Pancreas (tissue), 10 donors: ENCODE measurements at places on chromosomes 2 and 18. TPM values are rescaled to one million over a fixed set of nuclear protein-coding genes. Genes with fewer than 3 reads are reported as not detected.
A peak's percentile ranks its signal among the peaks of the same experiment; 100 is the strongest.

DNA sequence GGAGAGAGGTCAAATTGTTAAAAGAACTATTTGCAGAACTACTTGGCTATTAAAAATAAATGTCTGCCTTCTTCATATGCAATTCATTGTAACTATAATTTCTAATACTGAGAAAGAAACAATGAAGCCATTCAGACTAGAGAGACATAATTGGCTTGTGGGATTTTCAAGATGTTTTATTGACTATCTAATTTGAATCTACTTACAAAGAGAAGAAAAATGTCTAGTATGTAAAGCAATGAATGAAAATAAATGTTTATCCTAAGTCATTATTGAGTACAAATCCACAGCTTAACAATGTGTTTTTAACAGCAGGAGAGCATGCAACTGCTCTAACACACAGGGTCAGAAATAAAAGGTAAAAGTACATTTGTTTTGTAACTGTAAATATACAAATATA is 19.2 kb downstream of the RMP24 start:
- no peaks in the 10 kb centered on the region for H3K27me3 ChIP-seq
- no peak overlapping the region for H3K27ac ChIP-seq
- H3K36me3 ChIP-seq: no peaks in the 10 kb centered on the region
- no peak overlapping the region for H3K4me3 ChIP-seq
- no peaks in the 10 kb centered on the region for H3K4me1 ChIP-seq

GRCh38 chr2:62459672-62460071 is 46.3 kb downstream of the TMEM17 start:
- no peak for DNase-seq
- no peaks in the 10 kb centered on the region for H3K36me3 ChIP-seq
- peaks cover 8% of the 10 kb centered on the region for H3K4me1 ChIP-seq
- no peak overlapping the region for H3K27ac ChIP-seq
- no peaks in the 10 kb centered on the region for H3K27me3 ChIP-seq
- no peak overlapping the region for H3K4me3 ChIP-seq

GRCh38 chr2:154532763-154533162 is 165.7 kb upstream of the KCNJ3 start:
- H3K27ac ChIP-seq: no peak overlapping the region
- H3K36me3 ChIP-seq: no peaks in the 10 kb centered on the region
- no peaks in the 10 kb centered on the region for H3K4me1 ChIP-seq
- no peak for DNase-seq

- no peaks in the 10 kb centered on the region for H3K36me3 ChIP-seq
- no peaks in the 10 kb centered on the region for H3K4me1 ChIP-seq
- peaks cover 3% of the 10 kb centered on the region for H3K27me3 ChIP-seq
- no peak overlapping the region for H3K4me3 ChIP-seq
- no peak for DNase-seq
Observed at GRCh38 chr18:3748086-3748485, 298.1 kb downstream of the TGIF1 start.

DNA sequence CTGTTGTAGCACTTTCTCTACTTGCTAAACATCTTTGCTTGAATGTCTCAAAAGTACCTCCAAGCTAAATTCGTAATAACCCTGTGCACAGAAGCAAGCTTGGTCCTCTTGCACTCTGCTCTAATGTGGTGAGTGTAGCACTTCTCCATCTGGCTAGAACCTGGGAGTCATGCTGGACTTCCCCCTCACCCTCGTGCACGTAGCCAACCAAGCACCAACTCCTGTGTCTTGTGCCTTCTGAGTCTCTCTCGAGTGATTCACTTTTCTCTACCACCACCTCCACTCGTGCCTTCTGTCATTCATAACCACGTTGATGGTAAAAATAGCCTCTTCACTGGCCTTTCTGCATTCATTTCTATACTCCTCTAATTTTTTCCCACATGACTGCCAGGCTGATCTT is 91.9 kb upstream of the KCNE4 start:
- no peaks in the 10 kb centered on the region for H3K4me1 ChIP-seq
- DNase-seq: no peak
- no peak overlapping the region for H3K27ac ChIP-seq
- H3K27me3 ChIP-seq: no peaks in the 10 kb centered on the region

The PDE1A gene
- 1.3 TPM for total RNA-seq

DNA sequence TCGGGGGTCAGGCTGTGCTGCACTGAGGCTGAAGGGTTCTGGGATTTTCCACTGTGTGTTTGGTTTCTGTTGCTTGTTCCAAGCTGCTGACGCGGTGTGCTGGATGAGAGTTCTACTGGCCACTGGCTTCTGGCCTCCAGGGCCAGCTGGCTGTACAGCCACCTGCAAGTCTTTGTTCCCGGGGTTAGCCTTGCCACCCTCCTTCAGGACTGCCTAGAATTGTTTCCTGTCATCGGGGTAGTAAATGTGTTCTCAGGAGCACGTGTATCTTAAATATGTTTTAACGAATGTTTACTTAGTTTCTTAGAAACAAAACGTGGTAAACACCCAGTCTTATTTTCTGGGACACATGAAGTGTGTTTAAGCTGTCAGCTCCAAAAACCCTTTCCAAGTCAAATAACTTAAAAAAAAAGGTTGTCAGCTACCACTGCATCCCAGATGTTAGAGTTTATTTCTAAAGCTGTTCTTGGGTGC is 231.2 kb downstream of the AGAP1 start:
- no peak overlapping the region for H3K4me3 ChIP-seq
- peaks cover 5% of the 10 kb centered on the region for H3K4me1 ChIP-seq
- no peaks in the 10 kb centered on the region for H3K36me3 ChIP-seq
- peak overlapping the region; percentile 23 for H3K27ac ChIP-seq
- peak; percentile 67 for DNase-seq

The IL37 gene
- total RNA-seq: not detected

- no peak for DNase-seq
- peaks cover 6% of the 10 kb centered on the region for H3K4me1 ChIP-seq
- no peaks in the 10 kb centered on the region for H3K36me3 ChIP-seq
- no peaks in the 10 kb centered on the region for H3K27me3 ChIP-seq
- H3K4me3 ChIP-seq: no peak overlapping the region
Observed at GRCh38 chr2:197867624-197868023, 63.2 kb downstream of the PLCL1 start.

DNA sequence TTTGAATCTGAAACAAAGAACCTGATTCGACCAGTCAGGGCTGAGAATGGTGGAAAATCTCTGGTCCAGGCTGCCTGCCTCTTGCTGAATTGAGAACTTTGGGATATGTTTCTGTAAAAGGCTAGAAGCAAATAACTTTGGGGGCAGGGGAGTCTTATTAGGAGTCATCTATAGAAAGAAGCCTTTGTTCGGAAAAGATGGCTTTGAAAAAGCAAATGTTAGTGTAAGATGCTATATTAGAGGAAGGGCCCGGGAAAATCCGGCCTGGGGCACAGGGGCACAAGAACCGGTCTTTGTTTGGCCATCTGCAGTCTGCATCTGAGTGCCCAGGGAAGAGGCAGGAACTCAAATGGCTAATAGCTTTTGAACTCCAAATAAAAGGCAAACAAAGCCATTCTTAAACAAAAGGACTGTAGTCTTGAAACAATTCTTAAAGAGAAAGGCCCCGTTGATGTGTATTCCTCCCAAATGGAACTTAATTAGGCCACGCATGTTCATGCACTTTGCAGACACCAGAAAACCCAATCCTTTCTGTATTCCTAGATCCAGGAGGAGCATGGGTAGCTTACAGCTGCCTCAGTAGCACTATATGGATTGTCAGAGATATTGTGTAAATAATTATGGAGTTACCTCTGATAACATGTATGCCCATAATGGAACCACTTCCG is 180.0 kb upstream of the ARL4C start:
- DNase-seq: no peak
- no peak overlapping the region for H3K27ac ChIP-seq
- H3K4me1 ChIP-seq: peaks cover 6% of the 10 kb centered on the region
- H3K36me3 ChIP-seq: no peaks in the 10 kb centered on the region
- no peak overlapping the region for H3K4me3 ChIP-seq

GRCh38 chr2:140734992-140735391 is 1395.8 kb downstream of the LRP1B start:
- H3K27me3 ChIP-seq: no peaks in the 10 kb centered on the region
- H3K27ac ChIP-seq: no peak overlapping the region
- H3K4me3 ChIP-seq: no peak overlapping the region
- no peaks in the 10 kb centered on the region for H3K36me3 ChIP-seq
- H3K4me1 ChIP-seq: no peaks in the 10 kb centered on the region
- DNase-seq: no peak

DNA sequence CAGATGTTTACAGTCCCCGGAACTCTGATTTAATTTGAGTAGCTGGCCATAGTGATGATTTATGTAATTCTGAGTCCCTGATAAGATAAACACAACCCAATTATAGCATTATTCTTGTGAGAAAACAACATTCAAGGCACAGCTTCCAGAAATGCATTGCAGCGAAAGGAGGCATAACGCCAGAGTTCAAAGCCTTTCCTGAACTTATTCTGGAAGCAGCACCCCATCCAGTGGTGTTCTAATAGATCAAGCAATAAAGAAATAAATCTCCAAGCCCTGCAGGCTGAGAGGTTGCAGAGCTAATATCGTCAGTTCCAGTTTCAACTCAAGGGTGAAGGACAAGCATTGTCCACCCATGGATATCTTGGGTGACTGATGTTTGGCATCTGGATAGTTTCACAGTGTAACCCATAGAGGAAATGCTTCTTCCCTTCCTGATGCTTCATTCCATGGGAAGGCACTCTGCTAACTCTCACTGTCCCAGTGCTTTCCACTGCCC is 18.8 kb downstream of the CDH2 start:
- no peak overlapping the region for H3K27ac ChIP-seq
- no peaks in the 10 kb centered on the region for H3K4me1 ChIP-seq
- H3K4me3 ChIP-seq: no peak overlapping the region
- DNase-seq: no peak

DNA sequence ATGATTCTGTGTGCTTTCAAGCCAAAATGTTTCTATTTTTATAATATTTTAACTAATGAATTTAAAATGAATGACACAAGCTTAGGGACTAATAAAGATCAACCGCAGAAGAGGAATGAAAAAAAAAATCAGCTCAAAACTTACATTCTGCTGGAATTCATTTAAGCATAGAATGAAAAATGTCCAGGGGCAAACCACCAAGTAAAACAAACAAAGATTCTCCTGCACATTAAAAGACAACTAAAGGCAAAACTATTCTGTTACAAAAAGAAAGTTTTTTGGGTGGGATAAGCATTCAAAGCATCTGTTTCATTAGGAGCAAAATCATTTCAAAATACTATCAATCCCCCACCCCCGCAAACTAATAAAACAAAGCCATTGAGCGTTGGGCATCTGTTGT is 99.3 kb upstream of the SOX11 start:
- H3K36me3 ChIP-seq: no peaks in the 10 kb centered on the region
- no peak overlapping the region for H3K4me3 ChIP-seq
- no peak for DNase-seq
- H3K4me1 ChIP-seq: no peaks in the 10 kb centered on the region

GRCh38 chr18:33184175-33184574 is 256.3 kb downstream of the CCDC178 start:
- no peak for DNase-seq
- H3K36me3 ChIP-seq: no peaks in the 10 kb centered on the region
- H3K4me1 ChIP-seq: no peaks in the 10 kb centered on the region
- H3K27ac ChIP-seq: no peak overlapping the region

The LOXL3 gene
- 0.35 TPM for total RNA-seq

DNA sequence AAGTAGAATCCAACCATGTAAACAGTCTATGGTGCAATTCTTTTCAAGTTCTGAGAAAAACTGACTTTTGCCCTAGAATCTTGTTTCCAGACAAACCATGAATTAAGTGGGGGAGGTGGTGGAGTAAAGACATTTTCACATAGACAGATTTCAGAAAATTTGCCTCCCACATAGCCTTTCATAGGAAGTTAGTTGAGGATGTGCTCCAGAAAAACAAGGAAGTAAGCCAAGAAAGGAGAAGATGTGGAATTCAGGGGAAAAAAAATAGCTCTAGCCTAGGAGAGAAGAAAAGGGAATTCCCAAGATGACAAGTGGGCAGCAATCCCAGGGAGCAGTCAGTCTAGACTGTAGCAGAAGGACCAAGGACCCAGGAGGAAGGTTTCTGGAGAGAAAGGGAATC is 17.4 kb downstream of the RUFY4 start:
- no peaks in the 10 kb centered on the region for H3K4me1 ChIP-seq
- no peaks in the 10 kb centered on the region for H3K27me3 ChIP-seq
- no peak for DNase-seq
- no peak overlapping the region for H3K4me3 ChIP-seq

The ERICH2 gene
- total RNA-seq: 0.72 TPM

- H3K4me1 ChIP-seq: no peaks in the 10 kb centered on the region
- H3K36me3 ChIP-seq: no peaks in the 10 kb centered on the region
- no peak overlapping the region for H3K27ac ChIP-seq
- no peak overlapping the region for H3K4me3 ChIP-seq
- DNase-seq: no peak
- H3K27me3 ChIP-seq: no peaks in the 10 kb centered on the region
Observed at GRCh38 chr2:133780099-133780996, 212.1 kb upstream of the NCKAP5 start.

DNA sequence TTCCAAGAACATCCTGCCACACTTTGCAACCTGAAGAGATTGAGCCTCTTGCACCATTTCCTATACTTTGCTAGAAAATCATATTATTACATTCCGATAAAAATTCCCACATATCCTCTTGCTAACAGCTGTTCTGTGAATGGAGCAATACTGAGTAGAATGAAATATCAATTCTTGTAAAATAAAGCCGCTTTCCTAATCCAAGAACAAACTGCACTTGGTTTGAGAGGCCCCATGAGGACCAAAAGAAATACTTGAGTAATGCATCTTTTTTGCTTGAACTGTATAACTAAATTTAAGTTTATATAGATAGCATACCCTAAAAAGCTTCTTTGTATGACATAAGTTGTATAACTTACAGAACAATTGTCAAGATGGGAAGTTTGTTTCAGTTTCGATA is 632.4 kb upstream of the SLC8A1 start:
- H3K4me3 ChIP-seq: no peak overlapping the region
- H3K27me3 ChIP-seq: no peaks in the 10 kb centered on the region
- H3K36me3 ChIP-seq: no peaks in the 10 kb centered on the region
- no peak overlapping the region for H3K27ac ChIP-seq
- no peaks in the 10 kb centered on the region for H3K4me1 ChIP-seq
- DNase-seq: no peak

GRCh38 chr18:12293831-12294230 is 14.2 kb upstream of the TUBB6 start:
- H3K4me3 ChIP-seq: no peak overlapping the region
- H3K27ac ChIP-seq: no peak overlapping the region
- no peak for DNase-seq
- H3K36me3 ChIP-seq: no peaks in the 10 kb centered on the region
- no peaks in the 10 kb centered on the region for H3K27me3 ChIP-seq
- H3K4me1 ChIP-seq: no peaks in the 10 kb centered on the region
